Foreskin fibroblast (primary cell): ENCODE measurements at places on chromosomes 16 and 17.

DNA sequence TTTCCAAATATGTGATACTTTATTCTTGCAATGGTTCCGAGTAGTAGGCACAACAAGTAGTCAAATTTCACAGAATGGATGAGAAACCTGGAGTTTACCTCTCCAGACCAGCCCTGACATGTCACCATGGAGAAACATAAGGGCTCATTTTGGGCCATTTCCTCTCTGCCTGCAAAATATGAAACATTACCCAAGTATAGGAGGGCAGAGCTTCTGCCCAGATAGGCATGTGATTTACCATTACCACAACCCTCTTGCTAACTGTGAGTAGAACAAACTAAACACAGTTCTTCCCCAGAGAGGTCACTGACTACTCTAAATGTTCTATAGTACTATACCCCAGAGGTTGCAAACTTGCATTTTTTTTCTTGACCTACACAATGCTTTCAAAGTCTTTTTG is 15.7 kb upstream of the KPNB1 start:
- DNase-seq = no peak

DNA sequence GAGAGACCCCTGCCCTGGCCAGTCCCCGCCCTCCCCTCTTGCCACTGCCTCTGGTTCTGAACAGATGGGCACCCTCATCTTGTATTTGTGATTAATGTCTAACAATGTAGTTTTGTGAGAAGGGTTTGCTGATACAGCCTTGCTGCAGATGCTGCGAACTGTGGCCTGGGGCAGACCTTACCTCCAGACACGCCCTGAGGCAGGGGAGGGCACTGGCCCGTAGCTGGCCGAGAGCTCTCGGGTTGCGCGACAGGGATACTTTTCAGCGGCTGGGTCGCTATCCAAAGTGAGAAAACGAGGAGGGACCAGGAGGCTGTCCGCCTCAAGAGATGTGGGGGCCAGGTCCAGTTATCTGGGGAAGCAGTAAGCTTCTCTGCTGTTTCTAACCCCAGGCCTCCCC is 21.9 kb downstream of the STH start:
- DNase-seq = no peak

DNA sequence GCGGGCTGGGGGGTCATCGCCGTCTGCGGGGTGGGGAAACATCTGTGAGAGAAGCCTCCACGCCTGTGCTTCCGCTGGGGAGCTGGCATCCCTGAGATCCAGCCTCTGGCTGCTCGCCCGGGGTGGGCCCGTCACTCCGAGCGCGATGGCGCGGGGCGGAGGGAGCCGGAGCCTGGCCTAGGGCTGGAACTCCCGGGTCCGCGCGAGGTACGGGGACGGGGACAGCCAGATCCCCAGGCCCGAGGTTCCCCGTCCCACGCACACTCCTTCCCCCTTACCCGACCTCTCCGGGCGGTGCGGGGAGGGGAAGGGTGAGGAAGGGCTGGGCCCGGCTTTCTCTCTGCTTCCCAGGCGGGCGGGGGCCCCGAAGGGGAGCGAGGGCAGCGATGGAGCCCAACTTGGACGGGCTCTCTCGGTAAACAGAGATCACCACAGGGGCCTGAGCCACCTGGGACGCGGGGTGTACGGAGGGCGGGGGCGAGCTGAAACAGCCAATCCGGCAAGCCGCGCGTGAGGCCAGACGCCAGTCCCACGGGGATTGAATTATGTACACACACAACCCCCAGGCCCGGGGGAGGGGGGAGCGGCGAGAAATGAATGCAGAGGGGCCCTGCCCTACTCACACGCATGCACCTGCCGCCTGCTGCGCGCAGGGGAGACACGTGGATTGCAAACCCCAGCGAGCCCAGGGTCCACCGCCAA is at the start of gene SLC16A11:
SLC16A11 (minus strand) TSS at position 596 of the 702 bp plus-strand sequence; CDS start at position 17, 579 bp downstream.
- no peak for DNase-seq

GRCh38 chr16:89700649-89701424 is 668 bp downstream of the SPATA2L start:
- DNase-seq = peak; percentile 75

- no peak for DNase-seq
Measured at GRCh38 chr17:31320241-31320640, 1.2 kb downstream of the EVI2A start.

DNA sequence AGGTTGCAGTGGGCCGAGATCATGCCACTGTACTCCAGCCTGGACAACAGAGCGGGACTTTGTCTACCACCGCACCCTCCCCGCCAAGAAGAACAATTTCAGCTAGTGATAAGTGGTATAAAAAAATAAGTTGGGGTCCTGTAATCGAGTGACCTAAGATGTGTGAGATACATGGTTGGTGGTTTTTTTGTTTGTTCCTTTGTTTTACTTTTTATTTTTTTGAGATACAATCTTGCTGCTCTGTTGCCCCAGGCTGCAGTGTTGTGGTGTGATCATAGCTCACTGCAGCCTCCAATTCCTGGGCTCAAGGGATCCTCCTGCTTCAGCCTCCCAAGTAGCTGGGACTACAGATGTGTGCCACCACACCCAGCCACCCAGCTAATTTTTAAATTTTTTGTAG is 58.7 kb downstream of the PITPNC1 start:
- DNase-seq = no peak

DNA sequence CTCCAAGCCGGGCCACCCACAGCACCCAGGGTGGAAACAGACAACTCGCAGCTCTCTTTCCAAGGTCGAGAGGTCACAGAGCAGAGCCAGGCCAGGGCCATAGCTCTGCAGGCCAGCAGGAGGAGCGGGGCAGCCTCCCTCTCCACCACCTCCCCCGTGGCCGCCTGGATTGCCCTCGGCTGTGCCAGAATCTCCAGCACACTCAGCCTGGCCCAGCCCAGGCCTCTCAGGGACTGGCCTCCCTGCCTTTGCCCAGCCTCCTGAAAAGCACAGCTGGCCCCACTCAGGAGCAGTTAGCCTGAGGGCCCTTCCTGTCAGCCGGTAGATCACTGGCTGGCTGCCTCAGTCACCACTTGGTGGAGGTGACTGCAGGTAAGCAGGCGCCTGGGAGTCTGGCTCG is 85.8 kb upstream of the SEC14L1 start:
- DNase-seq = no peak

DNA sequence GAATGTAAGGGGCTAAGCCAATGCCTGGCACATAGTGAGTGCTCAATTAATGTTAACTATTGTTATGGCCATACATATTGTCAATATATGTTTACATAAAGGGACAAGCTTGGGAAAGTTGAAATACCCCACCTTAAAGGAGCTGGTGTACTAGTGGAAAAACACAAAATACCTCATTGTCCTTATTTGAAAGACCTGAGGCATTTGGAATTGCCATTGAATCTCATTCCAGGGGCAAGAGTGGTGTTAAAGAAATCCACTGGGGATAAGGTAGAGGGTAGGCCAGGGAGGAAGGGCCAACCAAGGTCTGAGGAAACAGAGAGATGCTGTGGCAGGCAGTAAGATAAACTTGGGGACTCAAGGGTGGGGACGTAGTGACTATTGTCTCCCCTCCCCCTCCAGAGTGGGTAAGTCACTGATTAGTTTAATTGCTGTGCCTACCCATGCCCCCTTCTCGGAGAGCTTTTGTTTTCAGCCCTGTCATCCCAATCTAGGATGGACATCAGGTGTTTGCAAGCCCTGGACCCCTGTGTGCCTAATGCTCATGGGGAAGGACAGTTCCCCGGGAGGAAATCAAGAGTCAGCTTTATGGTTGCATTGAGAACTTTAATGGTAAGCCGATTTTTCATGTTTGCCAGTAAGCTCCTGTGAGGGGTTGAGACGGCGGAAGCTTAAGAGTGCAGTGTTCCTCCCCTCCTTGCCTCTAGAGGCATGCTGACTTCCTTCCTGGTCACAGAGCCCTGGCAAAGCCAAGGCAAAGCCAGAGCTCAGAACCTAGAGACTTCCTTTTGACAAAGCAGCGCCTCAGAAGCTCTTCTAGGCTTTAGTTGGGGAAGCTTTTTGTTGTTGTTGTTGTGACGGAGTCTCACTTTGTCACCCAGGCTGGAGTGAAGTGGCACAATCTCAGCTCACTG is 2.5 kb upstream of the HEATR9 start:
- no peak for DNase-seq

- DNase-seq = no peak
Measured at GRCh38 chr16:81316176-81316496, 1.4 kb downstream of the GAN start.

- no peak for DNase-seq
Measured at GRCh38 chr16:2523801-2524231, 3.6 kb downstream of the AMDHD2 start.

GRCh38 chr16:55435387-55435786 is 43.6 kb upstream of the MMP2 start:
- no peak for DNase-seq

DNA sequence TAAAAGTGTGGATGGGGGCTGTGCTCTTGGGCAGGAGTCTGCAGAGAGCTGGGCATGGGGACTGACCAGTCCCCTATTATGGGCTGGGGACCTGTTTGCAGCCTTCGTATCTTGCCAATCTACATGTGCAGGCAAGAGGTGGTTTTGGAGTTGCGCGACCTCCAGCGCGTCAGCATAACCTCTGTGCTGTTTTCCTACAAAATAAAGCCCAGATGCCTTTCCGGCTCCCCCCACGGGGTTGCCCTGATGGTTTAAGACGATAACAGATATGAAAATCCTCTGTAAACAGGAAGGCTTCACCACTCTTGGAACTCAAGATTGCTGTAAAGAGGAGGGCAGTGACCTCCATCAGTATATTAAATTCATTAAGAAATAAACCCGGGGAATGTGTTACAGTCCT is 16.5 kb upstream of the SPPL2C start:
- DNase-seq = no peak

- no peak for DNase-seq
Measured at GRCh38 chr17:80746262-80746935, 201.8 kb downstream of the RPTOR start.

DNA sequence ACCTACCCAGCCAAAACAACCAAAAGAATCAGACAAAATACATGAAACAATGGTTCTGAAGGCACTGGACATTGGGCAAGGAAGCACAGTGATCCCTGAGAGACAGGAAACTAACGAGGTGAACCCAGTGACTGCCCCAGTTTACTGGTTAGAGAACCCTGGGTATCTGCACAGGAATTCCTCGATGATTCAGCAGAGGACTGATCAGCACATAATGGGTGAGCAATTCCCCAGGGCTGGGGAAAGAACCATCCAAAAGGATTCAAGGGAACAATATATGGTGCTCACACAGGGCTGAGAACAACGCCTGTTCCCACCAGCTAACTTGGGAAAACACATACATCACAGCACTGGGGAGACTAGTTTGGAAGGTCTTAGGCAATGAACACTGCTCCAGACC is 167.2 kb downstream of the PARN start:
- peak; percentile 16 for DNase-seq

GRCh38 chr17:21463779-21464407 is 87.7 kb downstream of the KCNJ12 start:
- DNase-seq = no peak

DNA sequence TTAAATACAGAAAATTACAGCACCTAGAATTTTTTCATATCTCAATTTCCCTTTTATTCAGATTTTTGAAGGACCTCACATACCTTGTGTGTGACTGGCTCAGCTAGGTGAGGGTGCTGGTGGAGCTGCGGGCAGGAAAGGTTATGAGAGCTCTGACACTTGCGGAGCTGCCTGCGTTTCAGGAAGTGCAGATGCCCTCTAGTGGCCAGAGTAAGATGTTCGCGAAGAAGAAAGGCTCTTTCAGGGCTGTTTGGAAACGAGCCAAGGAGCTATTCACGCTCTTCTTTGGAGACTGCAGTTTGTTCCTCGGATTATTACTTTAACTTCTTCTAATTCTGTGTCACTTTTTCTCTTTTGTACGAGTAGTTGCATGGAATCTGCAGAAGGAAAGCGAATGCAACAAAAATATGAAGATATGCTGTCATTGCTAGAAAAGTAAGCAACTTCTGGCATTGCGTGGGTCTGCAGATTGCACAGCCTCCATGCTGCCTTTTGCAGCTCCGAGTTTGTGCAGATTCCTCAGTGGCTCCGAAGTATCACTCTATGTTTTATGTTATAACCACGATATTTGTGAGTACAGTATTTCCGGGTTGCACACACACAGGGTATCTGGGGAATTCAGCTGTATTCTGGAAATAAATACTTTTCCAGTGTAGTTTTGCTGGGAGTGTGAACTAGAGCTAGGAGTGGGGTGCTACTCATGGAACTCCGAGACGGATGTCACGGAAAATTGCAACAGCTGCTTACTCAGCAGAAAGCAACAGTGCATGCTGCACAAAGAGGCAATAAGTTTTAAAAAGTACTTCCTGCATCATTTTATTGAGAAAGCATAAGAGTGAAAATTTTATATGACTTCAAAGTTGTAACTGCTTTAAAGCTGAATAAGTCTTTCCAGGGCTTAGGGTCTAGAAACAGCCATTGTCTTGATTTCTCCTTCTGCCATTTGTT is 46.3 kb downstream of the DNAH9 start:
- peak; percentile 7 for DNase-seq

DNA sequence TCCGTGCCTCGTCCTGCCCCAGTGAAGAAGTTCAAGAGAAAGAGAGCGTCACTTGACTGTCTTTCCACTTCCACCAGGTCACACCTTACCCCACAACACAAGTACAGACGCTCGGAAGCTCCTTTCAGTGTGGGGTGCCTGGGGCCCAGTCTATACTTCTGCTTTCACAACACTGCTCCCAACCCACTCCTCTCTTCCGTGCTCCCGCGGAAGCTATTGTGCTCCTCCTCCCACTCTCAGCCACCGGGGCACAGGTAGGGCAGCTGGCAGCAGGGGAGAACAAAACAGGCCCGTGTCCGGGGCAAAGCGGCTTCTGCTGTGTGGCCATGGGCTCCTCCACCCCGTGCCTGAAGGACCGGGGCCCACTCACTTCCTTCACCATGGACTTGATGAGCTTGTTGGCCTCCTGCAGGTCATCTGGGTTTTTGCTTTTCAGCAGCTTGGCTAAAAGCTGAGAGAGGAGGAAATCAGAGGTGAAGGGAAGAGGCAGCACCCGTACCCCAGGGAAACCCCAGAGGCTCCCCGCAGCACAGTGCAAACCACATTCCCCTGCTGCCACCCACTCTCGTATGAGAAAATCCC is 18.9 kb downstream of the GGA3 start:
- DNase-seq = no peak

DNA sequence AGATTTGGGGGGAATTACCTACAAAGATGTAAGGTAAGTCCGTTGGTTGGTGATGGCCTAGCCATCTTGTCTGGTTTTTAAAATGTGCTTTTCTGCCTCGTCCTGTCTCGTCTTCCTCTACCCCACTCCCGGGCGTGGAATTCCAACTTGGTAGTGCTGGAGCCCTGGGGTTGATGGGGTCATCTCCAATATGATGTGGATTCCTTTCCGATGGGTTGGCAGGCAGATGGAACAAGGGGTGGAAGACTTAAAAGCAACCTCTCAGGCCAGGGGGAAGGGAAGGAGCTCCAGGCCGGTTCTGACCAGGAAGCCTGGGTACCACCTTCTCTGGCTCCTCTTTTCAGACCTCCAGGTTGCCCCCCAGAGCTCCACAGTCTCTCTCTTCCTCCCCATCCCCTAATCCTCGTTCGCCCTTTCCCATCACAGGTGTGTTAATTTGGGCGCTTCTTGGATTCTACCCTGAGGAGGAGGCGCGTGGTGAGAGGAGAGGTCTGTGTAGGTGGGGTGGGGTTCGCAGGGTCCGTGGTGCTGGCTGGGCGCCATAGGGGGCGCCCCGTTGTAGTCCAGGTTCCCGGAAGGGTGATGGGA is 5.1 kb upstream of the HOXB2 start:
- no peak for DNase-seq

GRCh38 chr16:56413381-56413780 is 12.0 kb downstream of the AMFR start:
- DNase-seq = no peak

- no peak for DNase-seq
Measured at GRCh38 chr17:50458701-50459676, 9.7 kb downstream of the CHAD start.
